Omental fat pad (tissue), 4 donors: ENCODE measurements at places on chromosomes 7 and 10. TPM values are rescaled to one million over a fixed set of nuclear protein-coding genes. Genes with fewer than 3 reads are reported as not detected.

DNA sequence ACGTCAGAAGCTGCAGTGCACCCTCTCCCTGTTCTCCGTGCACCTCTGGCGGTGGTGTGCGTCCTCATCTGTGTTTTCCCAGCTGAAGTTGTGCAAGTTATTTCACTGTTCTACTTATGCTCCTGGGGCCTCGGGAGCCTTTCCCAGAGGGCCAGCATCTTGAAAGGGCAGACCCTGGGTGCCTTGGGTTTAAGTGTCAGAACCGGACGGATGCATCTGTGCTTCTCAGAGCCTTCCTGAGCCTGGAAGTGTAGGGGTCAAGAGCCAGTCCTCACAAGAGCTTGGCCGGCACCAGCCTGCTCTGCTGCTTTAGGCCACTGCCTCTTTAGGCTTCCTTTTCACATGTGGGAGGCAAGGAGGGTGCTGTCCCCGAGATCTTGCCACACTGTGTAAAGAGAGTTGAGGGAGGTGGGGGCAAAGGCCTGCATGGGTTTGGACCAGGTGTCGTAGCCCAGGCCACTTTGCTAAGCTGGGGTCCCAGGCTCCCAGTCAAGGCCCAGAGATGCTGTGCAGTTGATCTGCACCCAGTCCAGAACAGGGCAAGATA, 128.9 kb upstream of the NPS start:
- no peak for DNase-seq

GRCh38 chr7:157799076-157799685, 462.4 kb downstream of the DNAJB6 start:
- DNase-seq = no peak

GRCh38 chr7:39145935-39146334, 168.2 kb downstream of the POU6F2 start:
- DNase-seq = no peak

GRCh38 chr7:107668296-107668695, 7.7 kb downstream of the SLC26A4 start:
- no peak for DNase-seq

DNA sequence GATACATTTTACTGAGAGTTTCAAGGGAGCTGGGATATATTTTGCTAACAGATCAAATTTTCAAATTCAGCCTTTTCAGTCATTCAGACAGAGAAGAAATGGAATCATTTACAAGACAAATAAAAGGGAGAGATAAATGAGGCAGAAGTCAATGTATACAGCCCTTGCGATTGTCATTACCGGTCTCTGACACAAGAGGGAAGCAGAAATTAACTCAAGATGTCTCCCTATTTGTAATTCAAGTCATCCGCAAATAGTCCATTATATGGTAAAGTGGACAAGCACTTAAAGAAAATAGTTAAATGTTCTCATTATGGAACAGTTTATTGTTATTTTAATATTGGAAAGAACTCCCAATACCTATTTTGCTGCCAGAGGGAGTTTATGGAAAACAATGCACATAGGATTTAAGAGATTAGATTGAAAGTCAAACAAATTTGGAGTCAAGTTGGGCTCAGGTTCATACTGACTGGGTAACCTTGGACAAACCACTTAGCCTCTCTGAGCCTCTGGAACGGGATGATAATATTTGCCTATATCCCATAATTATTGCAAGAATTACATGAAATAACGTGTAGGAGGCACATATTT, 89.3 kb upstream of the PRKCQ start:
- DNase-seq = no peak

GRCh38 chr10:13708256-13708990, 121.7 kb downstream of the PRPF18 start:
- DNase-seq = no peak

- DNase-seq = no peak
Observed at GRCh38 chr10:31888442-31888841, 40.2 kb downstream of the ARHGAP12 start.

- no peak for DNase-seq
Observed at GRCh38 chr7:18952846-18953245, 164.6 kb downstream of the TWIST1 start.

GRCh38 chr7:130886438-130887135, 152.6 kb upstream of the KLF14 start:
- no peak for DNase-seq

DNA sequence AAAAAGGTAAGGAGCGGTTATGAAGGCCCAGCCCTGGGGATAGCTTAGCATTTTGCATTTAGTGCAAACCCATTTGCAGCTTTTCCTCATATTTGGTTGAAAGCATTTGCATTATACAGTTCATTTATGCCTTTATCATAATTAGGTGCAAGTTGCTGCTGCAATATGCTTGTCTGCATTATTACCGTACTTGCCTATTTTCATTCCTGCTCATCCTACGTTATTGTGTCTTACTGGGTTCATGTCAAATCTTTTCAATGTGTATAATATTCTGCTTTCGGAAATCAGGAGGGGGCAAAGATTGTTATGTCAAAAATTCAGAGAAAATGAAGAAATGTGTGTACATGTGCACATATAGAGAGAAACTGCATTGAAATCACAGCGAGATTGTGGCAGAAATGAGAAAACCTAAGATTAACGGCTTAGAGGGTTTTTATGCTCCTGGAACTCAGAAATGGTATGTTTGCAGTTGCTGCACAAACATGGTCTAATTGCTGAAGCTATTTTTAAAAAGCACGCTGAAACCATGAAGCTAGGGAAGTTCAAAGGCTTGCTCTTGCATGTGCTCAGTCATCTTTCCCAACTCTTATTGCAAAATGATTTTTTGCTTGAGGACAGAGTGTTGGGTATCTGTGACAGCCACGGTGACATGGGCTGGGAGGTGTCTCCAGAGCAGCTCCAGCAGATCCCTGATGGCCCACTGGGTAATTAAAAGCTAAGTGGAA, 613.2 kb downstream of the SDK1 start:
- no peak for DNase-seq

DNA sequence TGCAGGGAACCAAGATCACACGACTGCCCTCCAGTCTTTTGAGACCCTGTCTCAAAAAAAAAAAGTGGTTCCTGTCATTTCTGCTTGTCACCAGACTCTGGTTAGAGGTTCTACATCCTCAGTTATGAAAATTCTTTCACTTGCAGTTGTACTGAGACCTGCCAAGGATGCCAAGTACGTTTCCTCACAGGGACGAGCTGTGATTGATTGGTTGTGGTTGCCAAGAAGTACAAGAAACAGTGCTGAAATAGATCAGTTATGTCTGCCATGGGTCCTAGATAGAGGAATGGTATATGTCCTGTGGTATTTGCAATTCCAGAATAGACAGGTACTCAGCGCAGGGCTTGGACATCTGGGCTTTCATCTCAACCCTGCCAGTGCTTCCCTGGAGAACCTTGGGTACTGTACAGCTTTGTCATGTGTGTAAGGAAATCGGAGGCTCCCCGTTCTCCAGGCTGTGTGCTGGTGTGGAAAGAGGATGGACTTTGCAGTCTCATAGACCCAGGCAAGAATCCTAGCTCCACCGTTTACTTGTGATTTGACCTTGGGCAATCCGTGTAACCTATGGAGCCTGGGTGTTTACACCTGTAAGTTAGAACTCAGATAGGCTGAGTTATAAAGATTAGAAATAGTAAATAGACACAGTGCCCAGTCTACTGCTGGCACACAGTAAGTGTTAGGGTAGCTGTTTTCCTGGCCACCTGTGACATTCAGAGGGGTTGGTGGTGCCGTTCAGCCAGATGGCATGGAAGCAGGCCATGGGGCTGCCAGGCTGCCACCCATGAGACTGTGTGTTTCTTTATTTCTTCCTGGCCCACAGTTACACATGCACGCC, 53.0 kb downstream of the COL13A1 start:
- DNase-seq = no peak

CCDC71L gene
- 43.5 TPM for total RNA-seq

ENO4 gene
- total RNA-seq = 0.46 TPM

MMRN2 gene
- 148 TPM for total RNA-seq

SPDYE6 gene
- not detected for total RNA-seq

TUBAL3 gene
- total RNA-seq = not detected

LRGUK gene
- total RNA-seq = 0.16 TPM
